ENCODE measurements at places on chromosomes 6 and 20.

DNA sequence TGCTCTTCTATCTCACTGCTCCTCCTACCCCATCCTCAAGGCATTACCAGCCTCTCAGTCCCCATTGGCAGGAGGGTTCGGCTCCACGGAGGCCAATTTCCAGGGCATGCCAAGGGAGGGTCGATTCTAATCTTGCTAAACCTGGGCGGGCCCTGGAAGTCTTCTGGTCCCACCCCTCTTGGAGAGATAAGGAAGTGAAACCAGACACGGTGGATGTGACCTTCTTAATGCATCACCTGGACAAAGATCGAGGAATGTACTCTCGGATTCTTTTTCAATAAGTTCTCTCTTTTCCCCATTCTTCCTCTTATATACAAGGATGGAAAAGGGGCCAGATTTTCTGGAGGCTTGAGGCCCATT, 112.2 kb upstream of the ARMC2 start:
- no peak for DNase-seq

DNA sequence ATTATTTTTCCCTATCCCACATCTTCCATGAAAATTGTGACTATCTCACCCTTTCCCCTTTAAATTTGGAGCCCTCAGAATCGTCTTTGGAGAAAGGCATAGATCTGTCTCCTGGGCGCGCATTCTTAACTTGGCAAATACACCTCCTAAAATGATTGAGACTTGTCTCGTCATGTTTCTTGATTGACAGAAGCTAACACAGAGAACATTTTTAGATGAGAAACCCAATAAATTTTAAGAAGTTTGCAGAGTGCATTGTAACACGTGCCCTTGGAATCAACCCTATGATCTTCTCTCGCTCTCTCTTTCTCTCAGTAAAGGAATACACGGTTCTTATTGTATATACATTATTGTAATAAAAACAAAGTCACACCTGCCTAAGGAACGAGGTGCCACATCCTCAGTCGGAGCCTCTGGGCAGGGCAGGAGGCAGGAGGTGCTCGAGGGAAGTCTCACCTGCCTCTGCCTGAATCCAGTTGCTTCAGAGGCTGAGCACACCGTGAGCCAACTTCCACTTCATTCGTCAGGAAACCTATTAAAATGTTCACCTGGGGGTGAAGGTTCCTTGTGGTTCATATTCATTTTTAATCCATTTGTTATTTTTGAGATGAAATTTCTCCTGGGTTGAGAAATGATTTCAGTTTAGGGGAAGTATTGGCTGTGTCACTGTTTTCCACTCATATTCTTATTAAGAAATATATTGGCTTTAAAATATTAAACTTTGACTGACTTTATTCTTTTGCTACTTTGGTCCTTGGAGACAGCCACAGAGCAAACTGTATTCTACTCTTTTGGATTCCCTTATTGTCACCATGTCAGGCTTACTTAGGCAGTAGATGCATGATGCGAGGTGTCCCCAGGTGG, 90.5 kb upstream of the THBS2 start:
- no peak for DNase-seq

GRCh38 chr6:14271789-14272736, 154.5 kb downstream of the CD83 start:
- no peak for DNase-seq

GRCh38 chr6:106530026-106530425, 99.3 kb downstream of the RTN4IP1 start:
- no peak for DNase-seq

DNA sequence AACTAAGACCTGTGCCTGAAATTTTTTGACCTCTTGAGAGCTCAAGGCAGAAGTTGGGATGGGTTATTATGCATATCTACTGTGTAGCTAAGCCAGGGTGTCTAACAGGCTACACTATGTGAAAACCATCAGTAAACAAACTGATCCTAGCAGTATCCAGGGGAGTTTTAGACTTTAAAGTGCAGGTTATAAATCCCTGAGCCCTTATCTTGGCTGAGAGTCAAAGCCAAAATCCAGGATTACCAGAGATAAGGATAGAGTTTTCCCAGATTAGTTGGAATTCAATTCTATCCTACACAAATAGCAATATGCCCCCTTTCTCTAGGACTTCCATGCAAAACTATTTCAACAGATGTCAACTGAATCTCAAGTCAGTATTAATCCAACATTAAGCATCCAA, 1229.7 kb downstream of the GRIK2 start:
- no peak for DNase-seq

- DNase-seq = no peak
Observed at GRCh38 chr20:40899344-40899743, 129.3 kb upstream of the TOP1 start.

DNA sequence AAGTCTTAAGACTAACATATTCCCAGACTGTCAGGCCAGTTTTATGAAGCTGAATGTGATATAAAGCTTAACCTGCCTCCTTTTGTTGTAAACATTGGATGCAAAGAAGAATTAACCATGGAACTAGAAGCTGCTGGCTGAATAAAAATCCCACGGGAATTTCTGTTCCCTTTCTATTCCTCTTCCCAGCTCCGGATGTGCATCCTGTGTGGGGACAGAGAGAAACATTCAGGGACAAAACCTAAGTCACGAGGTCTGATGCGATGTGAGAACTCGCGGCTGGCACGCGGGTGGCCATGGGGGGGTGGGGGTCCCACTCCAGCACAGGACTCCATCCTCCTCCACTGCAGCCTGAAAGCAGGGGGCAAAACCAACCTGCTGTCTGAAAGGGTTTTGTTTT, 32.2 kb downstream of the RAMACL start:
- DNase-seq = no peak

DNA sequence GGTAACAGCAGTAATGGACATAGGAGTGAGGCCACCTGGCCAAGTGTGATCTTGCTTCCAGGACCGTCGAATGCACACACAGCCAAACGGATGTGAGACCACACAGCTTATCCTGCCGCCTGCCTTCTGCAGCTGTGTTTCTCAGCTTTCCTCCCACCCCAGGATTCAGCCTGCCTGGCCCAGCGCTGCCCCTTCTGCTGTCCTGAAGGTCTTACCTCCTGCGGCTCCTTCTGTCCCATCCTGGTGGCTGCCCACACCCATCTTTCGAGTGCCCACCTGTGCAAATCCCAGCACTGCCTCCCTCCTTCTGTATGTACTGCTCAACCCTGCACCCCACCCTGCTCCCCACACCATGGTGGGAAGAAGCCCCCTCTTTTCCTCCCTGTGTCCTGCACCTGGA, 49.4 kb upstream of the DACT2 start:
- no peak for DNase-seq

DNA sequence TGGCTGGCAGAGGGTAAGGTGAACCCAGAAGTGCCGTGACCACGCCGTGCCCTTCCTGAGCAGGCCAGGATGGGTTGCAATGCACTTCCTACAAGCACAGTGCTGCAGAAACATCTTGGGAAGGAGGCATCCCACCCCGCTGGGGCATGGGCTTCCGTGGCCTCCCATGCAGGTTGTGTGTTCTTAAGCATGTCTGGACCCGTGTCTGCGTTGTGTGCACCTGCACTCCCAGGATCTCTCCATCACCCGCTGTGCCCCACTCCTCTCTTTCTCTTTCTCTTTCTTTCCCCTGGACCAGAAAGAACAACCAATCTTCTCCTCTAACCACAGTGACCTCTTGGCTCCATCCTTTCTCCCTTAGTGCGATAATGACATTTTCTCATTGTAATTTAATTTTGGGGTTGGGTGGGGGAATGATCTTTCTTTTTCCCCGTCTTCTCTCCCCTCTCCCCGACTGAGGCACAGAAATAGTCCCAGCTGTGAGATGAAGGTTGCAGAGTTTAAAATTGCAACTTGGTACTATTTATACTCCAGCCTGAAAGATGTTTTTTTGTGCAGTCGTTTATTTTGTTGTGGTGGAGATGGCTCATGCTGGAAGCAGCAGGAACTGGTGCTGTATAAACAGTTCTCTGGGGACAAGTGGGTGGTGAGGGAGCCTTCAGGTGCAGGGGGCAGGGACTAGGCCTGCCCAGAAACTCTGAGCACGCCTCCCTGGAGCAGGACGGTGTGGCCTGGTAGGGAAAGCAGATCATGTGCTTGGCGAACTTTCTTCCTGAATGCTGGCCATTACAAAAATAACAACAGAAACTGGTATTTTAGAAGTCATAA, 20.5 kb downstream of the BCAS4 start:
- no peak for DNase-seq

DNA sequence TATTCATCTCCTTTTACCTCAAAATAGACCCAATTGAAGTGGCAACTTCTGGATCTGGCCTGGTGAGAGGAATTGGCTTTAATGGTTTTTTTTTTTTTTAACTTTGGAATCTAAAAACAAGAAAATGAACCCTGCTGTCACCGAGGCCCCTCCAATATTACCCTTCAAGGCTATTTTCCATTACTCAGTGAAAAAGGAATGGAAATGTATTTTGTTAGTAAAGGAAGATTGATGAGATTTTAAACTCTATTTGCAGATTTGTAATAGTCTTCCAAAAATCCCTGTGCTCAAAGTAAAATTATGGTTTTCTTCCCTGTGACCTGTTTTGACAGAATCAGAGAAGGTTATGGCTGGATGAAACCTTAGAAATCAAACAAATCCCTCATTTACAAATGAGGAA, 102.9 kb downstream of the TMEM170B start:
- no peak for DNase-seq

DNA sequence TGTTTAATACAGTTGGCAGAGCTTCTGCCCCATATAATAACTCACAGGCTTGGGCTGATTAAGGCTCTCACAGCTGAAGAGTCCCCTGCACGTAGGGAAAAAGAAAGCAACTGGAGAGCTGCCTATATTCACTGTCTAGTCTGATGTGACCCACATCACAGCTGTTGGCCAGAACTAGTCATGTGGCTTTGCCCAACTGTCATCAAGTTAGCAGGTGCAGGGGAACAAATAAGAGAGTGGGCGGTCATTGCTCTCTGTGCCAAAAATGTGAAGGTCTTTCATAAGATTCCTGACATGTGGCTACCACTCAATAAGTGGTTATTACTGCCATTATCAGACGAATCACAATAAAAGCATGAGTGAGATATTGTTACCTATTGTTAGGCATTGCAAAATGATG, 665.2 kb downstream of the DOK5 start:
- no peak for DNase-seq

Measured in nephron progenitor cell (in vitro differentiated cells).